Ovary (tissue), 10 donors: ENCODE measurements at places on chromosomes 3 and 15. TPM values are rescaled to one million over a fixed set of nuclear protein-coding genes. Genes with fewer than 3 reads are reported as not detected.

DNA sequence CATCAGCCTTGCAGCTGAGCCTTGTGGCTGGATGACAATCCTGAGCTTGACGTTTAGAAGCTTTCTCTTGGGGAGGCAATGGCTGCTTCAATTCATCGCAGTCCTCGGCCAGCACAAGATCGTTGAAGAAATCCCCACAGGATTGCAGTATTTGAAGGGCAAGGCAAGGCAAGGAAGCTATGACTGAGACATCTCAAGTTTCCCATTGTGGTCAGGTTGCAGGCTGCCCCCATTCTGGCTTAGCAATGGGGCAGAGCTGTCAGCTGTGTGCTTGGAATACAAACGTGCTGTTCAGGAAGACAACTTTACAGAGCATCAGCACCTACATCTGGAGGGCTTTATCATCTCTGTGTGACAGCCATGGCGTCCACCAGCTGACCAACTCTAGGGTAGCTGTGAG, 275.9 kb upstream of the TBL1XR1 start:
- DNase-seq: no peak

DNA sequence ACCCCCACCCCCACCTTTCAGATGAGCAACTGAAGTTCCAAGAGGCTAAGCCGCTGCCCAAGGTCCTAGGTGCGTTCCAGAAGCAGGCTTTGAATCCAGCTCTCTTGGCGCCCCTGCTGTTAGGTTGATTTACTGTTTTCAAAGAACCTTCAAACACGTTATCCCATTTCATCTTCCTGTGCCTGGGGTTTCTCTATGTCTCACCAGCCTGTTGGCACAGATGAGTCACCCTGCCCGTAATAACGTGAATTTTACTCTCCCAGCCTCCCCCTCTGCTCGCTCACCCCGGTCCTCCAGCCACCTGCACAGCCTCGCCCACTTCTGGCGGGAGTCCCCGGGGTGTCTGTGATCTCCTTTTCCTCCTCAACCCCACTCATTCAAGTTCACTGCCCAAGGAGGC, 13.0 kb upstream of the TSEN2 start:
- DNase-seq: no peak

The SOX14 gene
- polyA plus RNA-seq: not detected

DNA sequence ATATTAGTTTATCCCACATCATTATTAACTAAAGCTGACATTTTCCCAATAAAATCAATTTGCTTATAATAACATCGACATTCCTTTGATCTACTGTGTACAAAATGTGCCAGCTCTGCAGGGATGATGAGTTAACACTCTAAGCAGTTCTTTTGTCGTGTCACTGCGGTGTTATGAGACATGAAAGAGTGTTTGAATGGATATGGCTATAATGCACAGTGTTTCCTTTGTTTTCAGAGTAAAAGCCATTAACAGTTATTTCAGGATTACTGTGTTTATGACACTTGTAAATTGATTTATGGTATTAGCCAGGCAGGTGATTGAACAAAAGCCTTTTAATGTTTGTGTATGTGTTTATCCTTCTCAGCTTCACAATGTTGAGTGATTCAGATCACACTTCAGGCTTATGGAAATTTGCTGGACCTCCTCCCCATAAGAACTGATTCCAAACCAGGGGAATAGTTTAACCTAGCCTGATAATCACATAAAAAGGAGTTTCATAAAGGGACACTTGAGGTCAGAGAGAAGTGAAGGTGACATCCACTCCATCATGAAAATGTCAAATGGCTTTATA, 115.7 kb downstream of the CHL1 start:
- DNase-seq: no peak
